Keratinocyte (primary cell): ENCODE measurements at places on chromosomes 11 and 22.

DNA sequence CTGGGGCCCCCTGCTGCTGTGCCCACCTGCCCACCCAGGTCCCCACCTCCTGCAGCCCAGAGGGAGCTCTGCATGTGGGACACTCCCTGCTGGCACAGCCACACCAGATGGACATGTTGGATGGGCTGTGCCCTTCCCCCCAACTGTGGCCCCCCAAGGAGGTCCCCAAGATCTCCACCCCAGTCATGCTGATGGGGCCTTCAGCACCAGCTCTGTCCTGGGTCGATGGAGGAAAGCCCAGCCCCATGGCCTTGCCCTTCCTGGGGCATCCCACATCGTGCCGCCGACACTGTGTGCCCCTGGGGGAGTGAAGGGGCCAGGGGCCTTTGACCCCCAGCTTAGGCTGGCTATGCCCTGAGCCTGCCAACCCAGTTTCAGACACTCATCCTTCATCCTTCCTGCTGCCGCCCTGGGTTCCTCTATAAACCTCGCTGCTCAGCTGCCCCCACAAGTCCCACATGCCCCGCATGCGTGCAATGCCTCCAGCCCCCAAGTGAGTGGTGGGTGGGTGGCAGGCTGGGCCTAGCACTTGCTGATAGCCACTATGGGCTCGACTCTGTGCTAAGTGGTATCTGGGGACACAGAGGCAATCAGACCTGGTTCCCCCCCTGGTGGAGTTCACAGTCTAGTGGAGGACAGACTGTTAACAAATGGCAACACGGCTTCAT lies 3.9 kb upstream of the DPP3 start:
- no peak overlapping the region for H3K27ac ChIP-seq
- no peak overlapping the region for H3K4me3 ChIP-seq
- H3K4me1 ChIP-seq = peaks cover 23% of the 10 kb centered on the region
- H3K27me3 ChIP-seq = no peaks in the 10 kb centered on the region
- H3K36me3 ChIP-seq = peaks cover 7% of the 10 kb centered on the region
- no peak for DNase-seq

- H3K4me1 ChIP-seq = no peaks in the 10 kb centered on the region
- H3K27me3 ChIP-seq = no peaks in the 10 kb centered on the region
- no peaks in the 10 kb centered on the region for H3K36me3 ChIP-seq
- no peak overlapping the region for H3K4me3 ChIP-seq
- no peak overlapping the region for H3K27ac ChIP-seq
- no peak for DNase-seq
These were observed 14.6 kb downstream of the GLB1L2 start for GRCh38 chr11:134346101-134346975.

GRCh38 chr11:68038226-68038717 lies 553 bp upstream of the TCIRG1 start:
- H3K36me3 ChIP-seq = peaks cover 11% of the 10 kb centered on the region
- H3K27me3 ChIP-seq = no peaks in the 10 kb centered on the region
- peak overlapping the region; percentile 68 for H3K4me3 ChIP-seq
- peak overlapping the region; percentile 26 for H3K27ac ChIP-seq
- peaks cover 7% of the 10 kb centered on the region for H3K4me1 ChIP-seq

DNA sequence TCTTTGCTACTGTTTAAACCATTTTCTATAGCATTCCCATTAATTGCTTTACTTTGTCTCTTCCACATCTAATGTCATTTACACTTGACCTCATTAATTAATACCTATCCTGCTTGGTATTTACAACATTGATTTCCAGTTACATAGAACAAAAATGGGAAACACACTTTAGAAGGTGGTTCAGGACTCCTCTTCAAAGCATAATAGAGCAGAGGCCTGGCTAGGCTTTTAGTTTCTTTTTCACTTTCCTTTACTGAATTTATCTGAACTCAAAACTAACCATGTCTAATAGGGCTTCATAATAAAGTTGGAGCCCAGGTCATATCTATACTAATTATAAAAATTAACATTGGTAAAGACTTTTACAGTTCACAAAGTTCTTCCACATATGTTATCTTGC lies 648.0 kb upstream of the KIRREL3 start:
- no peak overlapping the region for H3K4me3 ChIP-seq
- H3K4me1 ChIP-seq = no peaks in the 10 kb centered on the region
- H3K27me3 ChIP-seq = no peaks in the 10 kb centered on the region
- DNase-seq = no peak
- no peaks in the 10 kb centered on the region for H3K36me3 ChIP-seq

DNA sequence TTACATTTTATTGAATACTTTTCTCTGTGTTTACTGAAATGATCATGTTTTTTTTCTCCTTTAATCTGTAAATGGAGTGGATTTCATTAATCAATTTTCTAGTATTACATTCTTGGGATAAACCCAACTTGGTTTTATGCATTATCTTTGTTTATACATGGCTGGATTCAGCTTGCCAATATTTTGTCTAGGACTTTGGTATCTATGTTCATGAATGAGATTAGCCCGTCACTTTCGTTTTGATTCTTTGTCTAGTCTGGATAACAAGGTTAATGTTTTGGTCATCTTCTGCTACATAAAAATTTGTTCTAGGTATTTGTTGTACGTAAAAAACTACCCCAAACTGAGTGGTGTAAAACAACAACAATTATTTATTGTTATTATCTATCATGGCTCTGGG lies 127.9 kb upstream of the PAX6 start:
- H3K27me3 ChIP-seq = no peaks in the 10 kb centered on the region
- no peaks in the 10 kb centered on the region for H3K36me3 ChIP-seq
- no peak for DNase-seq
- H3K4me1 ChIP-seq = no peaks in the 10 kb centered on the region

DNA sequence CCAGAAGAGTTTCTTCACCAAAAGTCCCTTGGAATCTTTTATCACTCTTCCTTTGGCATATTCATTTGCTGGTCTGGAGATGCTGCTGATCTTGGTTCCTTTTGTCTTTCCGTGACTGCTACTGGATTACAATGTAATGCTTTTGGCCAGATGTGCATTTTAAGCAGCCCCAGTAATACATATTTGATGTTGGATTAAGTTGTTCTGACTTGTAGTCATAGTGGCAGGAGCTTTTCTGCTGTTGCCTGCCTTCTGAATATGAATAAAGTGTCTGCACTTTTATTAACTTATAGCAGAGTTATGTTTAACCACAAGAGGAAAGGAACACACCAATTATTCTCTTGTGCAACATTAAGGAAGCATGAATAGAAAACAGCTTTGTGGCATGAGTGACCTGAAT lies 360.0 kb upstream of the DDI1 start:
- no peak overlapping the region for H3K4me3 ChIP-seq
- no peak for DNase-seq
- H3K27me3 ChIP-seq = no peaks in the 10 kb centered on the region
- H3K36me3 ChIP-seq = no peaks in the 10 kb centered on the region
- no peaks in the 10 kb centered on the region for H3K4me1 ChIP-seq

DNA sequence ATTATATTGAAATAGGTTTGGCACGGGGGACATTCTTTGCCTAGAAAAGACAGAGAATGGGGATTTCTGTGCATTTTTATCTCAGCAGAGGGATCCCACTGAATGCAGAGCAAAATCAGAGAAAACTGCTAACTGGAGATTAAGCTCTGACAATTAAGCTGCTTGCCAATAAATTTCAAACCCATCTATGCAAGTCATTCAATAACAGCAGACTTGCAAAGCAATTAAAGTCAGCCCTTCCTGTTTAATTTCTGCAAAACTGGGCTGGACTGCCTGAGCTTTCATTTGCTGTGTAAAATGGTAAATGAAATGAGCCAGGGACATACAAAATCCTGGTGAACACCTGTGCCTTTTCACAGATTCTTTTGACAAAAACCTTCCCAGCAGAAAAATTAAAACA lies 1273.9 kb upstream of the CNTN5 start:
- H3K27ac ChIP-seq = no peak overlapping the region
- H3K4me1 ChIP-seq = no peaks in the 10 kb centered on the region
- H3K4me3 ChIP-seq = no peak overlapping the region
- H3K27me3 ChIP-seq = no peaks in the 10 kb centered on the region

DNA sequence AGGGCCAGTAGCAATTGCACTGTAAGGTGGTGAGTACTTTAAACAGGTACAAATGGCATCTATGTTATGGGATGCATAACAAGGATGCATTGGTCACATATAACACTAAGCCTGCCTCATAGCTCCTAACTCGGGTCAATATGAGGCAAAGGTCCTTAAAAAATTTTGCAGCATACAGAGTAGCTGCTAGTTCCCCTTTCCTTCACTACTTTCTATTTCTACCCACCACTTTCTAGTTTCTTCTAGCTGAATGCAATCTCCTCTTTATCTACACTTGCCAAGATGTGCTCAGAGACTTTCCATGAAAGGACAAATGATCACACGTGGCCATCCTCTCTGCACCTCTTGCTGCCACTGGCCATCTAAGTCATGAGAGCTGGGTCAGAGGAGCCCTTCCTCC lies 9.8 kb downstream of the OR51F2 start:
- H3K36me3 ChIP-seq = no peaks in the 10 kb centered on the region
- H3K4me3 ChIP-seq = no peak overlapping the region
- H3K27me3 ChIP-seq = no peaks in the 10 kb centered on the region

DNA sequence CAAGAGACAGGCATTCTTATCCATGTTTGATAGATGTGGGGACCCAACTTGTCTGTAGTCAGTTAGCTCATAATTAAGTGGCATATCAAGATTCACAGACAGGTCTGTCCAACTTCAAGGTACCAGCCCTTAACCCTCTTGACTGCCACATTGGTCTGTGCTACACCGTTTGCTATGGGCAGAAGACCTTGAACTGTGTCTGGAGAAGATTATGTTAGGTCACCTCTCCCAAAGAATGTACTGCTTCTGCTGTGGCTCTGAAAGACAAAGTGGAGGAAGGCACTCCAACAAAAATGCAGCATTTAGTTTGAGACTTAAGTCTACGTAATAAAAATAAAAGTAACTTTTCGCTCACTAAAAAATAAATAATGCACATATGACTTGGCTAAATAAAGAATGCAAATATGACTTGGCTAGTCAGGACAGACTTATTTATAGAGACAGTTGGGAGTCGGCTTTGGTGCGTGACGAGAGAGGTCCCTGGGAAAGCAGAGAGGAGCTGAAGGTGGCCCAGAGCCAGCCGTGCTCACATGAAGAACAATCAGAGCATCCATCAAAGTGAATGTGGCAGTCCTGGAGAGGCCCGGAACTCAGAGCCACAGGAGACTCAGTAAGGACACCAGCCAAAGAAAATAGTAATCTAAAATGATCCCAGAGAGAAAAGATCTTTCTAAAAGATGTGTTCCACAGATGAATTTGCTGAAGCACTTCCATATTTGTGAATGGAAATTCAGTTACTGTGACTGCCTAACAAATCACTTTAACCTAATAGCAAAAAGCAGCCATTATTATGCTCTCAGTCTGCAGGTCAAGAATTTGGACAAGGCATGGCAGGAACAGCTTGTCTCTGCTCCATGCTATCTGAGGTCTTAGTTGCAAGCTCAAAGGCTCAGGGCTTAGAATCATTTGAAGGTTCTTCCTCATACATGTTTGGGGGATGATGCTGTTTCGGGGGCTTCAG lies 35.0 kb downstream of the CWC15 start:
- no peak for DNase-seq
- no peaks in the 10 kb centered on the region for H3K27me3 ChIP-seq

GRCh38 chr11:10274726-10275125 lies 19.3 kb downstream of the SBF2 start:
- no peaks in the 10 kb centered on the region for H3K27me3 ChIP-seq
- DNase-seq = no peak
- H3K27ac ChIP-seq = no peak overlapping the region
- peaks cover 4% of the 10 kb centered on the region for H3K4me1 ChIP-seq

GRCh38 chr11:73085189-73085875 lies 56.8 kb downstream of the FCHSD2 start:
- H3K4me1 ChIP-seq = no peaks in the 10 kb centered on the region
- no peaks in the 10 kb centered on the region for H3K27me3 ChIP-seq
- no peak for DNase-seq
- no peaks in the 10 kb centered on the region for H3K36me3 ChIP-seq

- DNase-seq = no peak
- no peaks in the 10 kb centered on the region for H3K36me3 ChIP-seq
- no peak overlapping the region for H3K4me3 ChIP-seq
- no peak overlapping the region for H3K27ac ChIP-seq
These were observed 217.3 kb upstream of the ARHGAP42 start for GRCh38 chr11:100469835-100470234.

GRCh38 chr22:33070600-33070999 lies 12.4 kb upstream of the SYN3 start:
- no peak for DNase-seq
- peaks cover 3% of the 10 kb centered on the region for H3K27me3 ChIP-seq
- no peak overlapping the region for H3K27ac ChIP-seq
- peaks cover 9% of the 10 kb centered on the region for H3K4me1 ChIP-seq

- H3K36me3 ChIP-seq = no peaks in the 10 kb centered on the region
- no peak overlapping the region for H3K4me3 ChIP-seq
- H3K27ac ChIP-seq = no peak overlapping the region
- H3K27me3 ChIP-seq = no peaks in the 10 kb centered on the region
These were observed 529.3 kb downstream of the MIAT start for GRCh38 chr22:27186643-27187042.

DNA sequence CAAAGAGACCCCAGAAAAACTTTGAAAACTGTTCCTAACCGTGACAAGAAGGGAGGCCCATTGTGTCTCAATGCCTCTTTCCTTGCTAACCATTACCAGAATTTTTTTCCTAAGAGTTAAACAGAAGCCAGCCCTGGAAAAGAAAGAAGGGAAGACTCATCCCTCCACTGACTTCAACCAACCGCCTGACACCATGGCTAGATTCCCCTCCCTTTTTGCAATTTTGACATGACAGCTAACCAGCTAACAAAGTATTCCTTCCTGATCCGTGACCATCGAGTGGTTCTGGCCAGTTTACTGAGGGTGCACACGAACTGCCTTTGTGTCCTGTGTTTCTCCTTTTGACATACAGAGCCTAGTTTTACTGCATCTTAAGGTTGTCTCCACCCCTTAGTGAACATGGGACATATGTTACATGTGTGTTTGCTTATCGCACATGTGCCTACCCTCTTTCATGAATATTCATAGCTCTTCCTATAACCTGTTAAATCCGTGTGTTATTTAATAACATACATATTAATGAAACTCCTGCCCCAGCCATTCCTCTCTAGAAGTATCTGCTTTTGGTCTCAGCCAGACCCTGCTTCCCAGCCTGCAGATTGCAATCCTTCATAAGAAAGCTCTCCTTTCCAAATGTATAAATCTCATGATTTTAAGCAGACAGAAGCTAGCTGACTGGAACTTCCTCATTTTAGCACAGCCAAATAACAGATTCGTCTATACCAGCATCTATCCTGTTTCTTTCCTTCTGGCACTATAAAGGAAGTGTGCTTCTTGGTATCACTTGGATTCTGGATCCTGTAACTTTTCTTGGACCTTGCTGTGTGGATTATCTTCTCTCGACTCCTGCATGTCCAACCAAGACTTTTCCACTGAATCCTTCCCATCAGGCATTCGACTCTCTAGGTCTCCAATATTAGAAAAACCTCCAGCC lies 37.8 kb downstream of the RASSF10 start:
- no peak for DNase-seq
- no peaks in the 10 kb centered on the region for H3K27me3 ChIP-seq
- H3K4me1 ChIP-seq = peaks cover 18% of the 10 kb centered on the region
- no peak overlapping the region for H3K27ac ChIP-seq
- H3K4me3 ChIP-seq = no peak overlapping the region
- no peaks in the 10 kb centered on the region for H3K36me3 ChIP-seq
